Activated T-cell treated with anti-CD3 and anti-CD28 coated beads, Interleukin-2, amount 50 U/mL, for 48 hours (primary cell): ENCODE measurements at places on chromosomes 12 and 14.

- DNase-seq = peak; percentile 64
These were observed 84.1 kb upstream of the RESF1 start for GRCh38 chr12:31874961-31875608.

GRCh38 chr14:68862954-68863594 lies 70.2 kb upstream of the ZFP36L1 start:
- peak; percentile 83 for DNase-seq

- no peak for DNase-seq
These were observed 104.6 kb upstream of the PWP1 start for GRCh38 chr12:107580750-107581618.

- DNase-seq = no peak
These were observed 58.2 kb downstream of the ESR2 start for GRCh38 chr14:64235652-64236640.

DNA sequence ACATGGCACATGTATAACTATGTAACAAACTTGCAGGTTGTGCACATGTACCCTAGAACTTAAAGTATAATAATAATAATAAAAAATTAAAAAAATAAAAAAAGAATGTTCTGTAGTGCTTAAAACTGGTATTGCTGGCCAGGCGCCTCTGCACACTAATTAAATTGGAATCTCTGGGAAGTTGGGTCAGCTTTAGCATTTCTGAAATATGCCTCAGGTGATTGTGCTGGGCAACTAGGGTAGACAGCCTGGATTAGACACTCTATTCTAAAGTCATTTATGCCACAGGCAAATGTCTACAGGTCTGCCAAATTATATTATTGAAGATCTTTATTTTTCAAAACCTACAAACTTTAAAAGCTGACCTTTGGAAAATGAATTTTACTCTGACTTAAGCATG lies 55.3 kb downstream of the PPM1H start:
- no peak for DNase-seq

DNA sequence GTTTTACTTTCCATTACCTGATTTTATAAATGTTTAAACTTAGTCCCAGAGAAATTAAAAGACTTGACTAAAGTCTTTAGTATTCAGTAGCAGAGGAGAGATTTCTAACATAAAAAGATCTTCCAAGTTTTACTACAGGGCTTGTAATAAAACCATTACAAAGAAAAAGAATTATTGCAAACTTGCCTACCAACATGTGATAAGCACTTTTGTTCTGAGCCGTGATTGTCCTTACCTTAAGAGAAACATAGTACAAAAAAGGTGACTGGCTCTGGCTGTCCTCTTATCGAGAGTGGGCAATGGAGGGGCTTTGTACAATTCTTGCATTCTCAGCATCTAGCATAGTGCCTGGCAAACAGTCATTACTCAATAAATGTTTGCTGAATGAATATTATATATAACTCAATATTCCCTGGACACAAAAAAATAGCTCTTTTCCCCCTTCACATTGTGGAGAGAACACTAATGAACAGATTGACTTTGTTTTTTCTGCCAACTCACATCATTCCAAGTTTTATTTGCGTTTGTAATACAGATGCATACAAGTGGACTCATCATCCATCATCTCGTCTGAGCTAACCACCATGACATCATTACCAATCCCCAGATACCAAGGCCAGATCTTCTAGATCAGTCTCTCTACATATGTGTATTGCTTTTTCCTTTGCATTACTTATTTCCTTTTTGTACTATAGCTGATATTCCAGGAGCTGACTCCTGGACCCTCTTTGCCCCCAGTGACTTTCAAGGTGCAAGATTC lies 192.8 kb upstream of the EEA1 start:
- DNase-seq = no peak

DNA sequence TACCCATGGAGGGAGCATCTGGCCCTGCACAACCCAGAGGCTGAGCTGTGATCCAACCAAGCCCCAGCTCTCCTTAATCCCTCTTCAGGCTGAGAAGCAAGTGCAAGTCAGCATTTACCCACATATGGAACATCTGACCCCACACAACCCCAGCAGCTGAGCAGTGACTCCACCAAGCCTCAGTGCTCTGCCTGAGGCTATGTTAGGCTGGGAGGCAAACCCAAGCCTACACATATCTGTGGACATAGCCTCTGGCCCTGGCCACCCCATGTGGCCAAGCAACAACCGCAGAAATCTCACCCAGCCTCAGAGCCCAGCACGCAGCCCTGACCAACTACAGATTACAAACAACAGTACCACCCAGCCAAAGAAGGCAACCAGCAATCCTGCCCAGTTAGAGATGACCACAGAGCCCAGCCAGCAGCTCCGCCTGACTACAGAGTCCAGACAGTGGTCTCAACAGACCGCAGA lies 142.8 kb downstream of the NUAK1 start:
- no peak for DNase-seq

DNA sequence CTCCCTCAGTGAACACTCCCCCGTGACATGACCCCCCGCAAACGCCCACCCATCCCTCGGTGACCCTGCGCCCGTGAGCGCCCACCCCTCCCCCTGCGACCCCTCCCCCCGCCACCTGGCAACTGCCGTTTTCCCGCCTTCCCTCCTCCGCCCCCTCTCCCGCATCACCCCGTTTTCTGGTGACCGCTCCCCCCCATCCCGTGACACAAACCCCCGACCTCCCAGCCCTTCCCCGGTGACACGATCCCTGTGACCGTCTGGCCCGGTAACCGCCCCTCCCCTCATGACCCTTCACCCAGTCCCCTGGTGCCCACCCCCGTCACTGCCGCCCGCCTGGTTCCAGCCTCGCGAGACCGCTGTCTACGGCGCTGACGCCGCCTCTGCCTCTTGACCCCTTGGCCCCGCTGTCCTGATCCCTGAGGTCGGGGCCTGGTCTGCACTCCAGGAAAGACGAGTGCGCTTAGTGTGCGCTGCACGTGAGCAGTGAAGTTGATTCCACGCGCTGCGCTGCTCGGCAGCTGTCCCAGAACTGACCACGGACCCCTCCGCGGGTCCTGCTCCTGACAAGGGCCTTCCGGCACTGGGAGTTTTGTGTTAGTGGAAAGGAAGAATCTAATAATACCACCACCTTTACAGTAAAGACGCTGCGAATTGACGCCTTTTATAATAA lies 59.4 kb downstream of the DDX51 start:
- peak; percentile 68 for DNase-seq

DNA sequence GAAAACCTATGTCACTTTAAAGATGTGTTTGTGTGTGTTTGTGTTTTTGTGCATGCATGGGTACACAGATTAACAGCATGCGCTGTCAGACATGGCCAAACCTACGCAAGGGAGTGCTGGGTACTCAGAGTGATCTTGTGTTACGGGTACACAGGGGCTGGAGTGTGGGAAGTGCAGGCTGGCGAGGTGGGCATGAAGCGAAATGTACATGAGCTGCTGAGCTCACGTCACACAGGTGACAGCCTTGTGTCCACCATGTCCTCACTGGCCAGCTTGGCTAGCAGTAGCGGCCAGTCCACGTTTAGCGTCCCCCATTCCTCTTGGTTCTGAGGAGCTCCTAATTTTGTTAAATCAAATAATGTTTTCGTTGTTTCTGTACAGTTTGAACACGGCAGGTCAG lies 979.7 kb upstream of the TMEM132C start:
- DNase-seq = no peak

DNA sequence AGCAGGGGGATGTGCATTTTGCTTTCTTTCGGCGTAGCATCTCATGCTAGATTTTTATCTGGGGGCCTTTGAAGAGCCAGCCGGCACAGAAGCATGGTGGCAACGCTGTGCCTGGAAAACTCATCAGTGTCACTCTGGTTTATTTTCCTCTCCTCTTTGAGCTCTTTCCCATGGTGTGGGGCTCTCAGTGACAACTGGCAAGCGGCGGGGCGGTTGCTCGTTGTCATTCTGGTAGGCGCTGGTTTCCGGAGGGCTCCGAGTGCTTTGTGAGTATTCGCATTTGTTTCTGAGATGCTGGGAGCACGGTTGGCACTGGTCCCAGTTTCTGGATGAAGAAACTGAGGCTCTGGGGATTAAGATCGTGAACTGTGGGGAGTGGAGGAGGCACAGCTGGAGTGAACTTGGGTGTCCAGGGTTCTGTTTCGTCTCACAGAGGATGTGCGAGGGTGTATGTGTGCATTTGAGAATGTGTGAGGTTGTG lies 23.3 kb downstream of the TPCN1 start:
- no peak for DNase-seq

DNA sequence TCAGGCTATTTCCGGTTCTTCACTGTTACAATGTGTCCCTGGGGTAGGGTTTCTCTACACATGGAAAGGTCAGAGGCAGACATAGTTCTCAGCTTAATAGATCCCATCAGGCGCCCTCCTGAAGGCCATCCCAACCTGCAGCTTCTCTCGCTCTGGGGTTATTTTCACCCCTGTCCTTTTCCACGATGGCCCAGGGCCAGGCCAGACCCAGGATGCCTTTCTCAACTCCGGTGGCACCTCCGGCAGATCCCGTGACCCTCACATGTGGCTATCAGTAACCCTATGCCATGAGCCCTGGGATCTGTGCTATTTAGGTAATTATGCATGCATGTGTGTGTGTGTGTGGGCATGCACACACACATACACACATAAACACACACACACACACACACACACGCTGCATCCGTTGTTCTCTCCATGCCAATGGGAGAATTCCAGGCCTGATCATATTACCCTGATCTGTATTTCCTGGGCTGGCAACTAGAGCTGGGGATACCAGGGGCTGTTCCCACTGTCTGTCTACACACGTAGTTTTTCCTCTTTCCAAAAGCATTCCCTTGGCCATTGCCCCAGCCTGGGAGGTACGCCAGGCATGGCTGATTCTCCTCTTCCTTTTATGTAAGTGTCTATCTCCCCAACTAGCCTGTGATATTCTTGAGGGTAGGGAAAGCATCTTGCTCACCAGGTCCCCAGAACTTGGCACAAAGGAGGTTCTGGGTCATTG lies 51.2 kb upstream of the NOS1 start:
- no peak for DNase-seq

GRCh38 chr12:100225491-100225890 lies 24.9 kb downstream of the ACTR6 start:
- no peak for DNase-seq

- DNase-seq = no peak
These were observed 2.9 kb upstream of the MYH7 start for GRCh38 chr14:23438101-23438971.

- no peak for DNase-seq
These were observed 41.9 kb downstream of the E2F7 start for GRCh38 chr12:77023501-77023900.

GRCh38 chr14:103563226-103563620 lies 463 bp downstream of the COA8 start:
- no peak for DNase-seq

DNA sequence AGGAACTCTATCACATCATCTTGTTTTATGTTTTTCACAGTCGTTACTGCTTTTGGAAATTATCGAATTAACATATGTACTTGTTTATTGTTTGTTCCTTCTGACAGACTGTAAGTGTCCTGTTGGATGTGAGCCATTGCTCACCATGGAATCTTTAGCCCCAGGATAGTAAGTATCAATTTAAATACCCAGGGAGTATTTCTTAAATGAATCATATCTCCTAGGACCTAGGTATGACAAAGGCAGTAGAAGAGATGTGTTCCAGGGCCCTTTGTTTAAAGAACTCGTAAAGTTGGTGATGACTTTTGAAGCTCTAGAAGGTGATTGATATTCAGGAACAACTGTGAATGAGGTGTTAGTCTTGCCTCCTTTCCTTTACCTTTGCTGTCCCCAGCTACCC lies 30.3 kb upstream of the STRAP start:
- DNase-seq = no peak

DNA sequence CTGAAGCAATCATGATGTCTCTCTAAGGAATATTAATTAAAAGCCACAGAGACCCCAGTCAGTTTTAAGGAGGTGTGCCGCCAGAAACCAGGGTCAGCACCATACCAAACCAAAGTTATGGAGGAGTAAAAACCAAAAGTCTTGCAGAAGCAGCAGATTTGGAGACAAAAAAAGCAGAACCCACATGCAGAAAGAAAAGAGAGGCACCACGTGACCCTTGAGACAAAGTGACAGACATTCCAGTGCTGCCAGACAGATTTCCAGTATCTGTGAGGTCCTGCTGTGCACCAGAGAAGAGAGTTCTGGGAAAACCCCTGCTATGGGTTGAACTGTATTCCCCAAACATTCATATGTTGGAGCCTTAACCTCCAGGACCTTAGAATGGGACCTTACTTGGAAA lies 59.7 kb downstream of the CAPZA3 start:
- DNase-seq = no peak

DNA sequence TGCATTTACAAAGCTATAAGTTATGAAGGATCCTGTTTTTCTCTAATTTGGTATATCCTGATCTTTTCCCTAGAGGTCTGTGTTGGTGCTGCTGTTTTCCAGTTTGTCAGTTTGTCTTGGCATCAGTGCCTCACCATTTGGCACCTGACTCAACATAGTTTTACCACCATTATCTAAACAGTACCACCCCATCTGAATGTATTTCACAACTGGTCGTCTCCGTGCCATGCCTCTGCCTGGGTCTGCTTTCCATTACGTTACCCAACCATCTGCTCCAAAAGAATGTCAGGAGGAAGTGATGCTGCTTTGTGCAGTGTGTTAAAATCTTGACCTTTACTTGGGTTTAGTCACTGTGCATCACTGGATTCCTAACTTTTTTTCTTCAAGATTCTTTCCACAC lies 129.3 kb upstream of the RASSF8 start:
- no peak for DNase-seq
